ENCODE measurements at places on chromosomes 6 and 20.
A peak's percentile ranks its signal among the peaks of the same experiment; 100 is the strongest.

DNA sequence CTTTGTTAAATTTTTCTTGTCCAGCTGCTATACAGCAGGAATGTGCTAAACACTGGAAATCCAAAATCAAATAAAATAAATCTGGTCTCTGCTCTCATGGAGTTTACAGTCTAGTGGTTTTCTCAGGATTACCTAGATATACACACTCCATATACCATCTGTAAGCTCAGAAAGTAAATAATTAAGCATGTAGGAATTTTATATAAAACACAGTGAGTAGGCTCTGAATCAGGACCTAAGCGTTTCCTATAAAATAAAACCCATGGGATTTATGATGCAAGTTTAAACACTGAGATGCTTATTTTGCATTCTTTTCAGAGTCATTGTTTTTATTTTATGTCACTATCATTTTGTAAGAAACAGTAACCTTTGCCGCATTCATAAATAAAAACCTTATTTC lies 29.7 kb upstream of the UFL1 start:
- DNase-seq = no peak

DNA sequence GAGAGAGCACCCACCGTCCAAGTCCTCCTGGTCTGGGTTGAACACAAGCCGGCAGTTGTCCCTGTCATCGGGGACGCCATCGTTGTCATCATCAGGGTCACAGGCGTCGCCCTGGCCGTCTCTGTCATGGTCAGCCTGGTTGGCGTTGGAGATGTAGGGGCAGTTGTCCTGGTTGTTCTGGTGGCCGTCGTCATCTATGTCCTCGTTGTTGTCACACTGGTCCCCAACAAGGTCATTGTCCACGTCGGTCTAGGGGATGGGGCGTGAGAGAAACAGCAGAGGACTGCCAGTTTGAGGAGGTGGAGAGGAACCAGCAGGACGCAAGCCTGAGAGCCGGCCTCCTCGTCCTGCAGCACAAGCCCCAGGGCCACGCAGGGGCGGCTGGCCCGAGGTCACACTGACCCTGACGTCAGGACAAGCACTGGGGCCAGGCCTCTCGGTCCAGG lies 28.5 kb downstream of the THBS2 start:
- DNase-seq = no peak

GRCh38 chr6:139943391-139943790 lies 568.9 kb upstream of the CITED2 start:
- DNase-seq = no peak

- peak; percentile 23 for DNase-seq
Observed at GRCh38 chr6:166541366-166541765, 45.1 kb downstream of the RAMACL start.

GRCh38 chr6:7106752-7107577 lies 796 bp upstream of the RREB1 start:
- peak; percentile 67 for DNase-seq

GRCh38 chr6:154111025-154111424 lies 72.0 kb downstream of the OPRM1 start:
- no peak for DNase-seq
